ENCODE measurements at places on chromosomes 5 and 9.

GRCh38 chr5:174323878-174324281 is 278.4 kb downstream of the NSG2 start:
- peak; percentile 39 for DNase-seq

- no peak for DNase-seq
These were observed 11.6 kb upstream of the LAMC3 start for GRCh38 chr9:130997395-130997684.

DNA sequence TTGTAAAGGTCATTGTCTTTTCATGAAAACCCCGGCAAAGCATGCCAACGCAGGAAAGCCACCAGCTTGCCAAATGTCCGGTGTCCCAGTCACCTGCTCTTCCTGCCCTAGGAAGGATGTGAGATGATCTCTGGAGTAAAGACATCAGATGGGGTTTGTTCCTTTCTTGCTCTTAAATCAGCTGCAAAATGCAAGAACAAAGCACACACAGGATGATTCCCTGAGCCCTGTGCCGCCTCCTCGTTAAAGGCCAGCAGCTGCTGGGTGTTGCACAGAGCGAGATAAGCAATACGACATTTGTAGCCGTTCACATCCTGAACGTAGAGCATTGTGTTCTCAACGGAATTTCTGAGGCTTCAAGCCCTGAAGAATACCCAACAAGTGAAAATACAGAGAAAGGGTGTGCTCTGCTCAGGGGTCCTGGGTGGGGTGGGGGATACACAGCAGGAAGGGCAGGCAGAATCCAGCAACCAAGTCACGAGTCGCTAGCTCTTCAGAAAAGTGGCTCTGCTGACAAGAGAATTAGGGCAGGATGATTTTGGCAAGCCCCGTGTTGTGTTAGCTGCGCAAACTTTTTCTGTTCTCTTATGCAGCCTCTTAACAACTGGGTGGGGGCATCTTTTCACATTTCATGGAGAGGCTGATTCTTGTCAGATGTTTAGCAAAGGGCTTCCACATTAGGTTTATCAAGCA is 229.2 kb upstream of the MAP3K1 start:
- DNase-seq, result no peak

DNA sequence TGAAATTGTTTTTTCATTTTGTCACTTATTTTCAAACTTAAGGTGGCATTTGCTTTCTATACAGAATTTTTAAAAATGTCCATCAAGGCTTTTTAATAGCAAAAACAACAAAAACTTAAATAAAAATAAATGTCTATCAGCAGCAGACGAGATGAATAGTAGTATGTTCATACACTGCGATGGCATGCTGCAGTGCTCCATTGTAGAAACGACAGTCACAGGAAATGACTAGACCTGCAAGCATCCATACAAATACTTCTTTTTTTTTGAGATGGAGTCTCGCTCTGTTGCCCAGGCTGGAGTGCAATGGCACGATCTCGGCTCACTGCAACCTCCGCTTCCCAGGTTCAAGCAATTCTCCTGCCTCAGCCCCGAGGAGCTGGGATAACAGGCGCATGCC is 41.4 kb downstream of the COL23A1 start:
- DNase-seq, result no peak

- DNase-seq, result no peak
These were observed 158.0 kb downstream of the DEPDC1B start for GRCh38 chr5:60541980-60542379.

DNA sequence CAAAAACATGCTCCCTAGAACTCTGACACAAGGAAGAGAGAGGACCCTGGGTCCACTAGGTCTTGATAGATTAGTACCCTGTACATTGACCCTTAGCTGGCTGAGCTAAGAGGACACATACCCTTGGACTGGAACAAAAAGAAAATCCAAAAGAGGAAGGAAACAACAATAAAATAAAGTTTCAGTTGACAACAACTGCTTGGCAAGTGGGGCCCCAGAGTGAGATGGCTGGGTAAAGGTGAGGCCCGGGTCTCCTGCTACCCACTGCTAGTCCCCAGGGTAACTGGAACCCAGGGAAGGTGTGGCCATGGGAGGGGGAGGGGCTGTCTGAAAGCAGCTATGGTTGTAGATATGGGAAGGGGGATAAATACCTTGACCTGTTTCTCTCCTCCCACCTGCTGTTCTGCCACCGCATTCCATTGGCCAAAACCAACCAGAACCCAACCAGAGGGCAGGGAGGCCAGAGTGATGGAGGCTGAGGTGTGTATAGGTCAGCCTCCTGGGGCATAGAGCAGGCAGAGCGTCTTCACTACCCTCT is 11.7 kb downstream of the TAL2 start:
- DNase-seq, result no peak
